ENCODE measurements at places on chromosomes 11 and 22.

DNA sequence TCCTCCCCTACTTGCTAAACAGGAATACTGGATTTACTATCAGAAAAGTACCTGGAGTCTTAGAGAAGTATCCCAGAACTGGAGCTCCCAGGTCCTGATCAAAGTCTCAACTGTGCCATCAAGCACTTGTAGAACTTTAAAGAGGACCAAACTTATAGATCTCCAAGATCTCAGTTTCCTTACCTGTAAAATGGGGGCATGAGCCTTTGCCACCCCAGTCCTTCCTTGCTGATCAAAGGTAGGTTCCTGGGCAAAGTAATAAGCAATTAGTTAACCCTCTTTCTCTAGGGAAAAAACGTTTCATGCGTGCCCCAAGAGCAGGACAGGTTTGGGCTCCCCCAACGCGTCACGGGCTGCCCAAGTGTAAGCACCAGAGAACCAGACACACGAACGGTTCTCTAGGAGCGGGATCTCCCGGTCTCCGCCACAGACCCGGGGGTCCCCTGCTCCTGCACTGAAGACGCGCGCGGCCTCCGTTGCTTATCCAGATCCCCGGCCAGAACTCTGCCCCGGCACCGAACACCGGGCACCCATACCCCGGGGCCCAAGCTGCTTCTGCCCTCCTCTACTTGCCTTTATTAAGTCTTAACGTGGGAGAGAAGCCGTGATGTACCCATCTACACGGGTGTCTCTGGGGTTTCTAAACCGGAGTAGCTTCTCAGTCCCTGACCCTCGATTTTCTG, 505 bp downstream of the ZNF214 start:
- no peak for DNase-seq

GRCh38 chr22:40628354-40629042, 8.0 kb downstream of the MRTFA start:
- DNase-seq = no peak

- no peak for DNase-seq
These were observed 50.1 kb upstream of the RASSF10 start for GRCh38 chr11:12958986-12959385.

- no peak for DNase-seq
These were observed 71.2 kb downstream of the FBXO7 start for GRCh38 chr22:32545801-32546200.
